NCI-H1092 (cell line): ENCODE measurements at places on chromosomes 3 and 15.

DNA sequence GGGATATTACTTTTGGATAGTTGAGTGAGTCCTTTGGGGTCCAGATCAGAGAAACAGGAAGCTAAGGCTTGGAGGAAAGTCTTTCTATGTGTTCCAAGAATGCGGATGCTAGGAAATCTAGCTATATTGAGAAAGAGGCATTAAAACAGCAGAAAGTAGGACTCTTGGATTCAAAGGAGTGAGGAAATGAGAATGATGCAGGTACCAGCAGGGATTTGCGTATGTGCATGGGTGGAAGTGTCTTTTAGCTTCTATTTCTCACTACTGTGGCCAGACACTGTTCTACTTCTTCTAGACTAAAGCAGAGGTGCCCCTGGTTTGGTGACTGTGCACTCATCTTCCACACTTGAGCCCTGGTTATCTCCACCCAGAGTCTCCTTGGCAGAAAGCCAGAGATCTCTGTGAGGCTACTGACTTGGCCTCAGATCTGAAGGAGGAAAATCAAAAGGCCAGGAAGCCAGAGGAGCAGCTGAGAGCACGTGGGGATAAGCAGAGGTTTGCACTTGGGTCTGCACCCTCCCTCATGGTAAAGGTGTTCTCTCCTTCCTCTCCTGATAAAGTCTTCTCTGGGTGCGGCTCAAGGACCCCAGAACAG lies 44.3 kb downstream of the ATP2B2 start:
- DNase-seq: no peak

GRCh38 chr3:117722856-117723255 lies 1013.3 kb downstream of the TUSC7 start:
- DNase-seq: no peak

GRCh38 chr15:57196865-57197264 lies 179.4 kb upstream of the CGNL1 start:
- no peak for DNase-seq

- DNase-seq: no peak
These were observed 11.3 kb downstream of the CGNL1 start for GRCh38 chr15:57387564-57388076.

GRCh38 chr3:171257251-171258203 lies 202.7 kb downstream of the TNIK start:
- DNase-seq: no peak

DNA sequence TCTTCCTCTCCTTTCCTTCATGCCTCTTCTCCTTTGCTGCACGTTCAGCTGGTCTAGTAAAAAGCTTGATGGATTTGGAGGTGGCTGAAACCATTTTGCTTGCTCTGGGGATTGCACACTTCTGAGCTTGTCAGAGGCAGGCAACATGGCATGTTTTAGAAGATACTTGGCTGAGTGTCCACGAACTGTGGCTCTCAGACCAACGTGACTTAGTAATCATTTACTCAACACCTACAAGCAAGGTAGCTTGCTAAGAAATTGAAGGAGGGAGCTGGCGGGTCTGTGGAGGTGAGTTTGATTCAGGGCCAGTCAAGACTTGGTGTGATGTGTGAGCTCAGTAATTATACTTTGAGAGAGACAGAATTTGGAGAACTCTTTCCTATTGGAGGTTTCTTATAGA lies 196.0 kb downstream of the LPP start:
- no peak for DNase-seq

- no peak for DNase-seq
These were observed 108.2 kb downstream of the ULK4 start for GRCh38 chr3:41853540-41854196.

DNA sequence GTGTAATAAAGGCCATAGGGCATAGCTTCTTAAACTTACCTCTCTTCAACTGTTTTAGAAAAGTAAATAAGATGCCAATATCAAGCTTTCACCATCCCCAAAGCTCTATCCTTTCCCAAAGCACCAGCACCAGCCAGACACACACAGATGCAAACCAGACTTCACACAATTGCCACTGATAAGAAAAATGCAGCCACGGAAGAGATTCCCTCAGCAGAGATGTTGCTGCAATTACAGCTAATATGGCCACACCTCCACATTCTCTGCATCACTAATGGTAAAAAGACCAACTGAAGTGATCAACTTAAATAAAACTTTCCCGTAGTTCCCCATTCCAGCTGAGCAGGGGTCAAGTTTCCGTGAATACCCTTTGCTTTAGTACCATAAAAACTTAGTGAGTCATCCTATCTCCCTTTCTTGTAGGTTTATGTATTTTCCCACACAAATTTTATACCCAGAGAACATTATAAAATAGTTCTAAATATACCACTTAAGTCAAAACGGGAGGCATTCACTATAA lies 64.4 kb downstream of the SLC9A9 start:
- DNase-seq: no peak

GRCh38 chr3:106540743-106541142 lies 671.9 kb upstream of the CBLB start:
- DNase-seq: no peak

DNA sequence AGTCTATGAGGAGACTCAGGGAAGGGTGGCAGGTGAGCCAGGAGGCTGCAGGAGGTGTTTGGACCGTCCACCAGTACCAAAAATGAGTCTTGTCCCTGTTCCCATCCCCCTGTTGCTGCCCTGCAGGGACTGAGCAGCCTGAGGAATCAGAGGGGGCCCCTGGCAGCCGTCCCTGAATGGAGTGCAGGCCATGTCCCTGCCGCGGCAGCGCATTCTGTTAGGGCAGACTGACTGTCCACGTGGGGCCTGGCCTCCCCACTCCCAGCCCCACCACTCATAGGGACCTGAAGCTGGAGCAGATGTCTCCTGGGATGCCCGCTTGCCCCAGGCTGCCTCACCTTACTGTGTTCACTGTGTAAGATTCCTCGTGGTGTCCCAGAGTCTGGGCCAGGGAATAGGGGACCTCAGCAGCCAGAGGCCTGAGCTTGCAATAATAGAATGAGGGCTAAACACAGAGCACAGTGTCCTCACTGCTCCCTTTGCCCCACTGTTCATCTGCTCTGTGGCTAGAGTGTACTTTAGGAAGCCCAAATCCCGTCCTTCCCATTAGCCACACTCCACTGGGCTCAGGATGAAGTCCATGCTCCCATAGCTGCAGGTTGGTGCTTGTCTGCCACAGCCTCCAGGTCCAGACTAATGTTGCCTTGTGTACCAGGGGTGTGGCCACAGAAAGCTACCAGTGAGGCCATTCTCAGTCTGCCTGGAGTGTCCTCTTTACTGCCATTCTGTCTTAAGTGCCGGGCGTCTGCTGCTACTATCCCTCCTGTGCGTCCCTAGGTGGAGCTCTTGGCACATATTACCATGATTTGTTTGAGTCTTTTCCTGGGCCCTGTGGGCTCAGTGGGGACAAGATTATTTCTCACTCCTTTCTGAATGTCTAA lies 63.2 kb downstream of the HCN4 start:
- peak; percentile 21 for DNase-seq

- no peak for DNase-seq
These were observed 152.6 kb downstream of the PDZRN3 start for GRCh38 chr3:73471986-73472787.
